ENCODE measurements at places on chromosomes 7 and 10.

- DNase-seq: no peak
Observed at GRCh38 chr7:73509463-73509862, 12.6 kb downstream of the BAZ1B start.

DNA sequence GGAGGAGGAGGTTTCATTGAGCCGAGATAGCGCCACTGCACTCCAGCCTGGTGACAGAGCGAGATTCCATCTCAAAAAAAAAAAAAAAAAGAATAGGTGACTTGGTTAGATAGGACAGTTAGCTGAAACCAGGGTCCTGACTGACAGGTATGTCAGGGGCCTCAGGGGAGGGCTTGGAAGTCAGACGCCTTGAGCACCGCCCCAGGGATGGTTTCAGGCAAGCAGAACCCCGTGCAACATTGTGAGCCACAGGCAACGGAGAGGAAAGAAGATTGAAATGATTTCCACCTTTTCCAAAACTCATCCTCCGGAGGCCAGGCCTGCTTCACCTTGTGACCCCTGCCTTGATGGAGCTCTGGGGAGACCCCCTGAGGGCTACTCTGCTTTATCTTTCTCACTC is 8.6 kb downstream of the UCMA start:
- DNase-seq: no peak

GRCh38 chr7:111132833-111133232 is 41.9 kb downstream of the LRRN3 start:
- DNase-seq: no peak

GRCh38 chr7:47931005-47932004 is 17.0 kb downstream of the PKD1L1 start:
- no peak for DNase-seq

- DNase-seq: peak; percentile 68
Observed at GRCh38 chr7:79412438-79412837, 41.0 kb downstream of the MAGI2 start.

DNA sequence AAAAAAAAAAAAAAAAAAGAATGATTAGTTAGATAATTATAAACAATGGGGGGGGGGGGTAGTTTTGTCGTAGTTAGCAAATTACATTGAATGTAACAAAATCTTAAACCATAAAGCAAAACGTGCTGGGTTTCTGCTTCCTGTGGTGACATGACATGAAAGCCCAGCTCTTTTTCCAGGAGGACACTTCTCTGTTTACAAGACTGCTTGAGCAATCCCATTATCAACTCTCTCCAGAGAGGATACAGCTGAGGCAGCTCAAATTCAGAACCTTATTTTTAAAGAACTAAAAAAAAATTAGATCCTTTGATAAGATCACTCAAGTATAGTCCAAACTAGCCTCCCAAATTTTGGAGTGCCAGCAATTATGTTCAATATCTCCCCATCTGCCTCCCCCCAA is 58.6 kb downstream of the ADRB1 start:
- no peak for DNase-seq

DNA sequence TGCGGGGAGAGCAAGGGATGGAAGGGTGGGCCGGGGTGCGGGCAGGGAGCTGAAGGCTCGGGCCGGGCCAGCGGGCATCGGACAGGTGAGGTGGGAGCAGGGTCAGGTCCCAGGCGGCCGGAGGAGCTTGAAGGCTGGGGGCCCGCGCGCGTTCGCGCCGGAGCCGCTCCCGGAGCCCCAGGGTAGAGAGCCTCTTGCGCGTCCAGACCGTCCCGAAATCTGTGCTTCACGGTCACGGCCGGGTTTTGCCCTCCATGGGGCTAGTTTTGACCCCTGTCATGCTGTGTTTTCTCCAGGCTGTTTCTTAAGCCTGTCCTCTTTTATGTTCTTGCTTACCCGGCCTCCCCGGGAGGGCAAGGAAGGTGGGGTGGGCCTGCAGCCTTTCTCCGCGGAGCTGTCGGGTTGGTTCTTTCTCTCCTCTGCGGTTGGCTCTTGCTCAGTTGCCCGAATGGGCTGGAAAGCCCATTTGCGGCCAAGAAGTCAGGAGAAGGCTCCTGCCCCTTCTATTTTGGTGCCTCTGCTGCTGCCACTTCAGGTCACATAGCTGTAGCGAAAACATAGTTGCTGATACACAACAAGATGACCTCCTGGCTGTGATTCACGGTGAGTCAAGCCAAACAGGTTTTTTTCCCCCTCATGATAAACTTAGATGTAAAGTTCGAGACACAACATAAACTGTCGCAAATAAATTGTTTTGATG is 650 bp downstream of the UBE2D1 start:
- peak; percentile 39 for DNase-seq

DNA sequence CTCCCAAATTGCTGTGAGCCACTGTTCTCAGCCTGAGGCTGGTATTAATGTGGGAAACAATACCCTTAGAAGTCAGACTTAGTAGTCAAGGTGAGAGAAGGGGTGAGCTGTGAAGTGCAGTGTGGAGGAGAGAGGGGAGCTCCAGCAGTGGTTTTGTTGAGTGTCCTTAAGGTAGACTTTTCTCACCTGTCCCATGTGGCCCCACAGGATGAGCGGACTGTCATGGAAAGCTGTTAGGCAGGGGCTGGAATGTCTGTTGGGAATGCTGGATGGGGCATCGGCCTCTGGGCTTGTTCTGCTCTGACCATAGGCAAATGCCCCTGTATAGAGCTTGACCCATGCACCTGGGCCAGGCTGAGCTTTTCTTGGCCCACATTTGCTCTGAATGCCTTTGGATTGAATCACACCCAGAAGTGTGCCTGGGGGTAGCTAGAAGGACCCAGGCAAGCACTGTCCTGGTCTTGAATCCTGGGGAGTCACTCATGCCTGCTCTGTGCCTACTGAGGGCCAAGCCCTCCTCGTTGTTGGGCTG is 36.3 kb upstream of the SH2D4B start:
- DNase-seq: no peak

DNA sequence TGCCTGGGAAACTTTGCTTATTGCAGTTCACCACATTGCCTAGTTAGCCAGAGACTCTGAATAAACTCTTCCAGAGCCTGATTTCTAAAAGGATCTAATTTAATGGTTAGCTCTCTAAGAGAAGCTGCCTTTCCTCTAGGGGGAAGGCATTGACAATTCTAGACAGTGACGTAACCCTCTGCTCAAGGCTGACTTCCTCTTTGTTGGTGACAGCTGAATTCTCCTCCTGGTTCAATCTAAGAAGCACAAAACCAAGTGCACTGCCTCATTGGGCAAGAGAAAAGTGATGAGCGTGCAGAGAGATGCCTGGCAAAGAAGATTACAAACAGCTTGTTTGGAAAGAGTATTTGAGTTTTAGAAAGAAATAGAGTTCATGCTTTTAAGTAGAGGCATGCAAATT is 102.7 kb downstream of the MACC1 start:
- DNase-seq: peak; percentile 82

DNA sequence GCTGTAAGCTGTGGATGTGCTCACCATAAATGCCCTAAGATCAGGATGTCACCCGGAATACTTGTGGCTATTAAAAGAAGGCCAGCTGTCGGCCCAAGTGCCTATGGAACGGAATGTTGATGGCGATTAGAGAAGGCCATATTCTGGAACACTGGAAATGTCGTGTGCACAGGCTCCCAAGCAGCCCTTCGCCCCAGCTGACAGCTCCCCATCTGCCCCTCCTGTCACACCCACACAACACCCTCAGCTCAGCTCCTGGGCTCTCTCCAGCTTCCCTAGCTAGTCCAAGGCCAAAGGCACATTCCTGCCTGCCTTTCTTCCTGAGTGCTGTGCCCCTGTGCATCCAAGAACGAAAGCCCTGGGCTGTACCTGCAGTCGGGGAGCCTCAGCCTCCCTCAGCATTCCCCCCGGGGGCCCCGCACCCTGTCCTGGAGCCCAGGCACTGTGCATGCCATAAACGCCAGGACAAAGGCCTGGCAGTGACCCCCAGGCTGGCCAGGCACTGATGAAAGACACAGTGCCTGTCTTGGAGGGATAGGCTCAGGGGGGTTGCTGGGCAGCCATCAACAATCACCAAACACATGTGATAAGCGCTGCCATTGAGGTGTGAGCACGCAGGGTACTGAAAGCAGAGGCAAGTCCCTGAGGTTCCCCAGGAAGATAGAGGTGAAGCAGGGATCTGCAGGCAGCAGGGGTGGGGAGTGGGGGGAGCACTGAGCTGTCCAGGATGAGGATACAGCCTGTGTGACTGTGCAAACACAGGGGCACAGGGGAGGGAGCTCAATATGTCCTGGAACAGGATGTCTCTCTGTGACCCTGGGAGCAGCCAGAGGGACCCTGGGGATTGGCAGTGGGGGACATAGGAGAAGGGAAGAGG is 3.7 kb upstream of the LDB3 start:
- DNase-seq: no peak

- peak; percentile 66 for DNase-seq
Observed at GRCh38 chr10:71277914-71278665, 41.0 kb upstream of the SLC29A3 start.

- no peak for DNase-seq
Observed at GRCh38 chr10:126063353-126063791, 167.0 kb downstream of the FANK1 start.

- no peak for DNase-seq
Observed at GRCh38 chr7:115135146-115135545, 213.3 kb downstream of the MDFIC start.

GRCh38 chr10:43208147-43209073 is 58.5 kb downstream of the RASGEF1A start:
- DNase-seq: no peak

DNA sequence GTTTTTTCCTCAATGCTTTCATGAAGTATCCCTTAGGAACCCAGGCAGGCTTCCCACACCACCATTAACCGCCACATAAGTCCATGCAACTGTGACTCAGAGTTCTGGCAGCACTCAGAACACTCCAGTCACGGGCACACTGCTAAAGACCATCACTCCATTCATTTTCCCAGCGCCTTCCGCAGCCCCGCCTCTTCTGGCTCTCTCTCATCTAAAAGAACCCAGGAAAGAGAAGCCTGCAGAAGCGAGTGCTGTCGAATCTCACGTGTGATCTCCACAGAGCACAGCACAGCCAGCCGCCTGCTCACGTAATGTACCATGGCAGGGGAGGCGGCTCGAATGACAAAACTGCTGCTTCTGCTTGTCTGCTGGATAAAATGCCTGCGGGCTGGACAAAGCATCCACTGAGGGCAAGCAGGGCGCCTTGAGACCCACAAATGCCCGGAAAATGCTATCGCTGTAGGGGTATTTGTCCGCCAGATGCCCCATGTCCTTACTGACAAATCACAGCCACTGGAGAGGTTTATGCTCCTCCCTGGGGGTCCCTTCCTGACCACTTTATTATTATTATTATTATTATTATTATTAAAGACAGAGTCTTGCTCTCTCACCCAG is 1.8 kb downstream of the PSMG3 start:
- no peak for DNase-seq

- DNase-seq: no peak
Observed at GRCh38 chr7:88347090-88347489, 40.4 kb upstream of the STEAP4 start.

DNA sequence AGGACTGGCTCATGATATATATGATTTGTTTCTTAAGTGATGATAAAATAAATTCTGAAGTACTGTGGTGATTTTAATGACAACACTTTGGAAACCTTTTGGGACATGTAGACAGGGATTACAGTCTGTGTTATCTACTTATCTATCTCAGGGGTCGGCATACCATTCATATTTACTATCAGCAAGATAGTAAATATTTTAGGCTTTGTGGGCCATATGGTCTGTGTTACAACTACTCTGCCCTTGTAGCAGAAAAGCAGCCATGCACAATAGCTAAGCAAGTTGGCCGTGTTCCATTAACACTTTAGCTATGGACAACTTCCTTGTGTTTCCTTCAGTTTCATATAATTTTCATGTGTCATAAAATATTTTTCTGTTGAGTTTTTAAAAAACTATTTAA is 97.8 kb upstream of the PRPS1L1 start:
- no peak for DNase-seq

- DNase-seq: no peak
Observed at GRCh38 chr7:35714407-35714806, 19.5 kb upstream of the HERPUD2 start.

DNA sequence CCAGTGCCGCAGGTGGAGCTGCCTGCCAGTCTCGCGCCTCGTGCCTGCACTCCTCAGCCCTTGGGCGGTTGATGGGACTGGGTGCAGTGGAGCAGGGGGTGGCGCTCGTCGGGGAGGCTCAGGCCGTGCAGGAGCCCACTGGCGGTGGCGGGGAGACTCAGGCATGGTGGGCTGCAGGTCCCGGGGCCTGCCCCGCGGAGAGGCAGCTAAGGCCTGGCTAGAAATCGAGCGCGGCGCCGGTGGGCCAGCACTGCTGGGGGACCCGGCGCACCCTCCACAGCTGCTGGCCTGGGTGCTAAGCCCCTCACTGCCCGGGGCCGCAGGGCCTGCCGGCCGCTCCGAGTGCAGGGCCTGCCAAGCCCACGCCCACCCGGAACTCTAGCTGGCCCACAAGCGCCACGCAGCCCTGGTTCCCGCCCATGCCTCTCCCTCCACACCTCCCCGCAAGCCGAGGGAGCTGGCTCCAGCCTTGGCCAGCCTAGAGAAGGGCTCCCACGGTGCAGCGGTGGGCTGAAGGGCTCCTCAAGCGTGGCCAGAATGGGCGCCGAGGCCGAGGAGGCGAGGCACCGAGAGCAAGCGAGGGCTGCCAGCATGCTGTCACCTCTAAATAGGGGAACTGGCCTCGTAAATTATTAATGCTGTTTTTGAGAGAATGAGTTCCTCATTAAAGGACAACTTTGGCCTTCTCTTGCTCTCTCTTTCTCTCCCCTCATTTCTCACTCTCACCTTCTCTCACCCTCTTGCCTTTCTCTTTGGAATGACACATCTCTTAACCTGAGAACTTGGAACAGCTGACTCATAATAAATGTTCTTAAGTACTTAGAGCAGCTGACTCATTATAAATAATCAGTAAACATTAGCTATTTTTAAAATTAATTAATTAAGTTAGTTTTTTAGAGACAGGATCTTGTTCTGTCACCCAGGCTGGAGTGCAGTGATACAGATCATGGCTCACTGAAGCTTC is 4.9 kb downstream of the ACADSB start:
- DNase-seq: no peak

GRCh38 chr10:112700215-112700671 is 249.8 kb upstream of the TCF7L2 start:
- no peak for DNase-seq

GRCh38 chr10:60827791-60828488 is 49.7 kb downstream of the CDK1 start:
- DNase-seq: peak; percentile 28

- DNase-seq: no peak
Observed at GRCh38 chr10:112383325-112383724, 9.4 kb downstream of the ACSL5 start.

GRCh38 chr7:40015790-40016296 is 65.8 kb downstream of the CDK13 start:
- peak; percentile 51 for DNase-seq

DNA sequence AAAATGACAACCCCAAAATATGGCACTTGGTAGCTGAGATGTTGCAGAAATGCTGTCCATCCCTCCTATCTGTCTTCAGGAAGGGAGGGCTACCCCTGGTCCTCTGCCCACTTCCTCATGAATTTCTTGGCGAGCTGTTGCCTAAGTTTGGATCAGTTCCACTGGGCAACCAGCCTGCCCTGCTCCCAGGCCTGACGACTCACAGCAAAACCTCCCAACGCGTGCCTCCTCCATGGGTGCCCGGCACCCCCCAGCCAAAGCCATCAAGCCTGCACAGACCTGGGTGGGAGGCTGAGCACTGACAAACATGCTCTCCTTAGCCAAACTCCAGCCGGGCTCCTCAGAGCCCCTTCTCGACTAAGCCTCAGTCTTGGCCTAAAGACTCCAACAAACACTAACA is 8.9 kb downstream of the VSTM4 start:
- DNase-seq: peak; percentile 53

GRCh38 chr7:149569726-149570422 is 72.3 kb upstream of the ZNF746 start:
- DNase-seq: no peak
